ENCODE measurements at places on chromosomes 3 and 15.

GRCh38 chr15:39074341-39074985 lies 506.4 kb upstream of the THBS1 start:
- DNase-seq, result no peak

DNA sequence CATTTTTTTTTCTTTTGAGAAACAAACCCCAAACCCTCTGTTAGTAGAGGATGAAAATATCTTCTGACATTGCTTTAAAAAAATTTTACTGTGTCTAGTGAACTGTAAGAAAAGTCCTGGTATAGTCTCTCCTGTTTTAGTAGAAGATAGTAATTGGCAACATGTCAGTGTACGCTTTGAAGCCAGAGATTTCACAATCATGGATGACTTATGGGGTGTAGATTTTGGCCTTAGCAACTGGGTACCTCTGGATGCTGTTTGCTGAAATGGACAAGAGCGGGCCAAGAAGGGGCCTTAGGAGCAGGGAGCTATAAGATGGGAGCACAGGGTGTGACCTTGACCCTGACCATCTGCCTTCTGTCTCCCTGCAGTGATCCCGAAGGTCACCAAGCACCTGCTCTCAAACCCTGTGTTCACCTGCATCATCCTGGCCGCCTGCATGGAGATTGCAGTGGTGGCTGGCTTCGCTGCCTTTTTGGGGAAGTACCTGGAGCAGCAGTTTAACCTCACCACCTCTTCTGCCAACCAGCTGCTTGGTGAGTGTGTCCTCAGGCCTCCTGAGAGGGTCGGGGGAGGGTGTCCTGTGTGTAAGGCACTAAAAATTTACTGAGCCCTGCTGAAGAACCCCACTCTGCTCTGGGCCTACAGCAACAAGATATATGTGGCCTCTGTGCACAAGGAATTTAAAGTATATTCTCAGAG lies 266.7 kb downstream of the SLCO3A1 start:
- DNase-seq, result no peak

- DNase-seq, result no peak
Observed at GRCh38 chr15:80183306-80183705, 30.5 kb downstream of the FAH start.

- no peak for DNase-seq
Observed at GRCh38 chr3:101849714-101850245, 466 bp downstream of the NFKBIZ start.

DNA sequence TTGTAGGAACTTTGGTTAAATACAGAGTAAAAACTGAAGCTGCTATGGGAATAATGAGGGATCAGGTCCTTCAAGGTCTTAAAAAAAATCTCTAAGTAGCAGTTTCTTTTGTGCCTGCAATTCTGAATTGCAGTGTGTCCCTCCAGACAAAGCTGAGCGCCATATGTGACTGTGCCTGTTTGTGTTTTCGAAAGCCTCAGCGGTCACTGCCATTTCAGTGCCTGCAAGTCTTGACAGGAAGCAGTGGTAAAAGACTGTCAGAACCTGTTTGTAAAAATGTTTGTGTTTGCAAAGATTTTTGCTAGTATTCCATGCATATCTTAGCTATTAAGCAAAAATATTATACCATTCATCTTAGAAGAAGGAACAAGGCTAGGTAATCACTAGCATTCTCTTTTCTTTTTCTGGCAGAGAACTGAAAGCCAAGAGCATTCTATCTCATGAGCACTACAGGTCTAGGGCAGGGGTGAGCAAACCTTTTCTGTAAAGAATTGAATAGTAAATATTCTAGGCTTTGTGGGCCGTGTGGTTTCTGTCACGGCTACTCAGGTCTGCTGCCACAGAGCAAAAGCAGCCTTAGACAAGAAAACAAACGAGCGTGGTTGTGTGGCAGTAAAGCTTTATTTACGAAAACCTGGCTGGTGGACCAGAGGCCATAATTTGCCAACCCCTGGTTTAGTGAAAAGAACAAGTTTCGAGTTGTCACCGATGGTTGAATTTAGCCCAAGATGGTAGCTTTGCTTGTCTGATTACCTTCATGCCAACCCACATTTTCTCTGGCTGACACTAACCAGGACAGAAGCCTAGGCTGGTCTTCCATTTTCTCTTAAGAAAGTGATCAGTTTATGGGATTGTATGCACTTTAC lies 134.4 kb downstream of the CACNA1D start:
- DNase-seq, result no peak

GRCh38 chr3:174016186-174016585 lies 618.6 kb downstream of the NLGN1 start:
- no peak for DNase-seq
